ENCODE measurements at places on chromosomes 11 and 22. TPM values are rescaled to one million over a fixed set of nuclear protein-coding genes. Genes with fewer than 3 reads are reported as not detected.

- H3K27me3 ChIP-seq = no peaks in the 10 kb centered on the region
- peak; percentile 66 for DNase-seq
- no peaks in the 10 kb centered on the region for H3K36me3 ChIP-seq
- H3K4me1 ChIP-seq = peaks cover 19% of the 10 kb centered on the region
These were observed 607.4 kb downstream of the NTM start for GRCh38 chr11:131977854-131978253.

Gene PDGFB
- 29.7 TPM for total RNA-seq

GRCh38 chr11:131691181-131692041, 321.0 kb downstream of the NTM start:
- H3K4me1 ChIP-seq = no peaks in the 10 kb centered on the region
- no peak overlapping the region for H3K4me3 ChIP-seq
- no peak overlapping the region for H3K27ac ChIP-seq
- no peaks in the 10 kb centered on the region for H3K36me3 ChIP-seq

Gene PRR33
- not detected for total RNA-seq

GRCh38 chr11:88680806-88681205, 343.3 kb upstream of the CTSC start:
- H3K36me3 ChIP-seq = no peaks in the 10 kb centered on the region
- no peaks in the 10 kb centered on the region for H3K27me3 ChIP-seq
- DNase-seq = peak; percentile 43
- H3K27ac ChIP-seq = no peak overlapping the region

Gene CYP2D6
- 0.55 TPM for total RNA-seq

Gene CRYAB
- total RNA-seq = not detected

Gene LRRC32
- total RNA-seq = not detected

Gene TMEM121B
- 0.12 TPM for total RNA-seq

DNA sequence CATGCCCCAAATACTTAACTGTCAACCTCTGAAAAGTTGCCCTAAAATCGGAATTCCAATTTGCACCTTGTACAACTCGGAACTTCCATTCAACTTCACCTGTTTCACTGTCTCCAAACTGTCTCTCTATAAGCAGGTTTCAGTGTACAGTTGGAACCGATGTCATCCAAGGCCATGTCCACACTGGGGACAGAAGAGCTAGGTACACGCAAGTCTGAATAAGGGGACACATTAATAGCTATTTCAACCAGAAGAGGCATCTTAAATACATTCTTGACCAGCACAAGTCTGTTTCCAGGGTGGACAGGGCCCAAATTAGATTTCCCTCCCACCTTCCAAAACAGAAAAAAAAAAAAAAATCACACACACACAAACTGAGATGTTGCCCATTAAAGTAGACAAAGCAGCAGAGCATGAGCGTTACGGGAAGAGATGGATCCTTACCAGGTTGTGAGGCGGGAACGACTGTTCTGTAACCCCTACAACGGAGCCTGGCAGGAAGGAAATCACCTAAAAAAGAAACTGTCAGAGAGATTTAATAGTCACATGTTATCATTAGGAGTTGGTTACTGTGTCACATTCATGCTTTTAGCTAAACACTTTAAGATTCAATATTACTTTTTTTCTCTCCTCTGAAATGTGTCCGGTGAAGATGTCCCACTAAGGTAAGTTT, 1.7 kb downstream of the CREBZF start:
- peak overlapping the region; percentile 98 for H3K4me3 ChIP-seq
- H3K27me3 ChIP-seq = no peaks in the 10 kb centered on the region
- H3K4me1 ChIP-seq = peaks cover 37% of the 10 kb centered on the region
- H3K36me3 ChIP-seq = peaks cover 50% of the 10 kb centered on the region

DNA sequence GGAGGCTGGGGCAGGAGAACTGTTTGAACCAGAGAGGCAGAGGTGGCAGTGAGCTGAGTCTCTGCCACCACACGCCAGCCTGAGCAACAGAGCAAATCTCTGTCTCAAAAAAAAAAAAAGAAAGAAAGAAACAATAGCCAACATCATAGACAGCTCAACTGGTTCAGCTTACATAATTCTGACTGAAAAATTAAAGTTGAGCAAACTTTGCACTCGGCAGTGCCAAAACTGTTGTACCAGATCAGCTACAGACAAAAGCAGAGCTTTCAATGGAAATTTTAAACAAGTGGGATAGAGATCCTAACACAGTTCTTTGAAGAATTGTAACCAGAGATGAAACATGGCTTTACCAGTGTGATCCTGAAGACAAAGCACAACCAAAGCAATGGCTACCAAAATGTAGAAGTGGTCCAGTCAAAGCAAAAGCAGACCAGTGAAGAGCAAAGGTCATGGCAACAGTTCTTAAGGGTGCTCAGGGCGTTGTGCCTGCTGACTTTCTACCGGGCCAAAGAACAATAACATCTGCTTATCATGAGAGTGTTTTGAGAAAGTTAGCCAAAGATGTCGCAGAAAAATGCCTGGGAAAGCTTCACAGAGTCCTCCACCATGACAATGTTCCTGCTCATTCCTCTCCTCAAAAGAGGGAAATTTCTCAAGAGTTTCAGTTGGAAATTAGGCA, 59.3 kb downstream of the TTC28 start:
- no peaks in the 10 kb centered on the region for H3K27me3 ChIP-seq
- no peak overlapping the region for H3K4me3 ChIP-seq
- no peak for DNase-seq
- no peaks in the 10 kb centered on the region for H3K4me1 ChIP-seq
- H3K27ac ChIP-seq = no peak overlapping the region
- H3K36me3 ChIP-seq = no peaks in the 10 kb centered on the region

- peaks cover 27% of the 10 kb centered on the region for H3K4me1 ChIP-seq
- H3K27me3 ChIP-seq = no peaks in the 10 kb centered on the region
- H3K4me3 ChIP-seq = no peak overlapping the region
- H3K27ac ChIP-seq = no peak overlapping the region
- DNase-seq = no peak
These were observed 33.0 kb downstream of the FZD4 start for GRCh38 chr11:86922225-86922624.
